ENCODE measurements at places on chromosomes 6 and 20.

DNA sequence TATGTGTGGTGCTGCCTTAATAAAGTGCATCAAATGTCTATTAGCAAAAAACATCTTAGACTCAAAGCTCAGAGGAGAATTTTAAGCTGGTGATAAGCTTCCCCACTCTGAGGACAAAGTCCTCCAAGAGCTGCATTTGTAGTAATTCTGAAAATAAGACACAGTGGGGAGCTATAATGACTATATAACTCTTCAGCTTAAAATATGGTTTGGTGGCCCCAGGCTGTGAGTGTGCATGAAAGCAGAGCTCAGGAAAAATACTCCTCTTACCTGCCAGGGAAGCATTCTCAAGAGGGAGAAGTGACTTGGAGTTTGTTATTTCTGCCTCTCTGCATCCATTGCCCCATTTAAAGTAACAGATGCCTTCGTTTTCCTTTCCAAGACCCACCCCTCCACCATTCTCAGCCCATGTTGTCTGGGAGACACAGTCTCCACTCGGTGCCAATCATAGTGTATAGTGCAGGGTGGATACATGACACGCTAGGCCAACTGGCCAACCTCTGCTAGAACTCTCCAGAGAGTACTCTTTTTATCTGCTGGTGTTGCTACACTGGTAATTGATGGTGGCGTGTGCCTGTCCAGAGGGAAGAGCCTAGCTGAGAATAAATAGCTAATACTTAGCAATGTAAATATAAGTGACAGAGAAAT, 229.2 kb downstream of the PHF3 start:
- DNase-seq: no peak

GRCh38 chr6:84618046-84618752, 146.2 kb downstream of the TBX18 start:
- no peak for DNase-seq

- no peak for DNase-seq
Measured at GRCh38 chr6:136598048-136598447, 47.8 kb upstream of the MAP7 start.

GRCh38 chr6:159665868-159666635, 27.0 kb downstream of the SOD2 start:
- peak; percentile 42 for DNase-seq

GRCh38 chr6:135909737-135910387, 58.4 kb downstream of the PDE7B start:
- DNase-seq: peak; percentile 68

DNA sequence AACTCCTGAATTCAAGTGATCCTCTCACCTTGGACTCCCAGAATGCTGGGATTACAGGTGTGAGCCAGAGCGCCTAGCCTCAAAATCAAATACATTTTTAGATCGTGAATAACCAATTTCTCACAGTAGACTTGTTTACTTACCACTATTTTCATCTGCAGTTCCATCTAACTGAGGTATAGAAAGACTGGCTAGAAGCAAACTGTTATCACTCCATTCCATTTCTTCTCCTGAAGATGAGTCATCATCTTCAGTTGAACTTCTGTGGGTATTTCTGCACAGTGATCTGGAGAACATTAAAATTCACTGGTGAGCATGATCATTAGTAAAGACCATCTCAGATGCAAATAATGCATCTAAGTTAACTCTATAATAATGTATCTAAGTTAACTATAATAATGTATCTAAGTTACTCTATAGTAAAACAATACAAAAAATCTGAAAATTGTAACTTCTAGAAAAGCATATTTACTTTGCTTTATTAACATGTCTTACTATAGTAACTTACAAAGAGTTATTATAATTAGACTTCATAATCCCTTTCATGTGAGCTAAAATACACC, 105.4 kb downstream of the REV3L start:
- no peak for DNase-seq

DNA sequence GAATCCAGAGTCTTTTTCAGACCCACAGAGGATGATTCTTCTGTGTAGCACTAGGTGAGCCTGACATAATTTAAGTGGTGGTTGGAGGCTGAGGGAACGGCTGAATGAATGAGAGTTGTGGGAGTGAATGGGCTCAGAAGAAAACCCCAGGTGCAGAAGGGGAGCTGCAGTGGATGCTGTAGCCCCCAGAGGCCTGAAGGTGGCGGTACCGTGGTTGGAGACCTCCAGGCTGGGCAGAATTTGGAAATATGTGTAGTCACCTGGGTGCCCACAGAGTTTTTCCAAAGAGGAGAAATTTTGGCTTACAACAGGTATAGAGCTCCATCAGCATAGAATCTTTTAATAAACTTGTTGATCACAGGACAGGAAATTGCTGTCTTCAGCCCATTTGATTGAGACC, 6.5 kb upstream of the RAET1G start:
- no peak for DNase-seq

DNA sequence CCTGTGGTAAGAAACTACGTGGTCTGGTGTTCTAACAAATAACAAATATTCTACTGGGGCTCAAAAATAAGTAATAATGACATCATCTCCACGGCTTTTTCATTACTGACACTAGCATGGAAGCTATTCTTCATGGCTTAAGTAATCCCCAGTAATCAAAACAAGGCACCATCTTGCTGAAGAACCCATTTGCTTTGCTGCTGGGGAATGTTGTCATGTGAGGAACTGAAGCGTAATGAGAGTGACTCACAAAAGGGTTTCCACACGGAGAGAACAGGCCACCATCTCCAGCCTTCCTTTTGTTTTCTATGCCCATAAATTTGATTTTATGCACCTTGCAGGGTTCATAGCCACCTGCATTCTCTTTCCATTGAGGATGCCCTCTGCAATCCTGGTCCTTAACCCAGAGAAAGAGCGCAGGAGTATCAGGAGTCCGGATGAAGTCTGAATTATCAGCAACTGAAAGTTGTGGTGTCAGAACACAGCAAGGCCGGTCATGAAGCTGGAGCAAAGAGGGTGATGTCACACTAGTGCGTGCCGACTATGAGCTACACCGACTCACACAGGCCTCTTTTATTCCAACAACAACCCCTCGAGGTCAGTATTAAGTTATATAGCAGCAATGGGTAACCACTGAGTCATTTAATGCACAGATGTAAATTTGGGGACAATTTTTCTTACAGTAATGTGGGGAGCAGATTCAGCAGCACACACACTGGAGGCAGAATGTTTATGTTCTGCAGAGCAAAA, 173.7 kb upstream of the SSTR4 start:
- DNase-seq: no peak

GRCh38 chr20:53737396-53738038, 143.9 kb upstream of the ZNF217 start:
- peak; percentile 35 for DNase-seq

- DNase-seq: peak; percentile 93
Measured at GRCh38 chr6:111406200-111406721, 76.8 kb downstream of the REV3L start.

DNA sequence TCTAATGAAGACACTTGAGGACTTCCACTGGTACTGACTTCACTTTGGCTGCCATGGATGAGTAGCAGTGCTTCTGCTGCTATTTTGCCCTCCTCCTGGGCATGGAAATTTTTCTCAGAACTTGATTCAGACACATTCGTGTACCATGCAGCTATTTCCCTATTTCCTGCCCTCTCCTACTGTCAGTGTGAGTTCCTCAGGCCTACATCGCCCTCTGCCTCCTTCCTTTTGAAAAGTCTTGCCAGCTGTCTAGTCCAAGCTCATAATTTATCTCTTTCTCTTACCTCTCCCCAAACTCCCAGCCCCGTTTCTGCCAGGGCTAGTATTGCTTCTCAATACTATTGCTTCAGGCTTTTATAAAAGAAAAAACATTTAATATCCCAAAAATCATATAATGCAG, 470.2 kb downstream of the ADGRB3 start:
- no peak for DNase-seq

DNA sequence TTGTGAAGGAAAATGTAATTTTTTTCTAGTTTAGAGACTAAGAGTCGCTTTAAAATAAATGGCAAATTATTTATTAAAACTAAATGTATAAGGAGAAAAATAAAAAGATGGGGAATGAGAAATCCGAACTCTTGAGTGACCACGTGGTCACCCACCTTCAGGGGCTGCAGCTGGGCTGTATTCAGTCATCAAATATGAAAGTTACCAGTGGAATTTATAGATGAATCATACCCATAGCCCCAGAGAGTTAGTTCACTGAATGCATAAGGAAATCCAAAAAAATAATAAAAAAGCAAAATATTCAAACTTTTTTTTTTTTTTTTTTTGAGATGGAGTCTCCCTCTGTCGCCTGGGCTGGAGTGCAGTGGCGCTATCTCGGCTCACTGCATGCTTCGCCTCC, 947.7 kb upstream of the ADGRB3 start:
- no peak for DNase-seq

DNA sequence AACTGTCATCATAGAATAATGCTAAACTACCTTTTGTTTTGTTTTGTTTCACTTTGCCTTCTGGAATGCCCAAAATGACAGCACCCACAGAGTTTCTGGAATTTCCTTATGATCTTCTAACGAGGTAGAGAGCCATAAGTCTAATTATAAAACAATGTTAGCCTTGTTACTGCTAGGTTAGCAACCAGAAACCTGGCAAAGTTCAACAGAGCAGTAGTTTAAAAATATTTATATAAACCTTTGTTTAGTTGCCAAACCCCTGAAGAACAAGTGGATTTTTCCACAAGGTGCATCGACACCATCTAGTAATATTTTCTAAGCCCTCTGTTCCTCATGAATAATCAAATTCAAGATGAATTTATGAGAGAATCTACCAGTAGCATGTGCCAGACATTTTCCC, 27.6 kb upstream of the IPCEF1 start:
- DNase-seq: no peak

- no peak for DNase-seq
Measured at GRCh38 chr6:113412589-113413357, 444.4 kb upstream of the MARCKS start.
